Smooth muscle cell of the pulmonary artery (primary cell): ENCODE measurements at places on chromosomes 5 and 9. TPM values are rescaled to one million over a fixed set of nuclear protein-coding genes. Genes with fewer than 3 reads are reported as not detected.

The GABRA1 gene
- 0.17 TPM in 1 of 2 replicates, not detected in the other for total RNA-seq

The CATSPER3 gene
- total RNA-seq = 0.10 and 0.13 TPM in 2 replicates

The SCGB3A2 gene
- total RNA-seq = not detected in 2 replicates

The SPDL1 gene
- total RNA-seq = 11.6 and 17.9 TPM in 2 replicates

The TRIM7 gene
- 1.2 and 3.2 TPM in 2 replicates for total RNA-seq

The EIF4EBP3 gene
- total RNA-seq = 1.4 and 2.6 TPM in 2 replicates

The SOWAHA gene
- under 0.01 TPM in 1 of 2 replicates, not detected in the other for total RNA-seq

The BARHL1 gene
- not detected in 2 replicates for total RNA-seq

The IL5 gene
- not detected in 2 replicates for total RNA-seq

The AMBP gene
- not detected in 2 replicates for total RNA-seq

The UAP1L1 gene
- 20.3 and 38.3 TPM in 2 replicates for total RNA-seq

The CYLC2 gene
- not detected in 2 replicates for total RNA-seq

The STKLD1 gene
- total RNA-seq = 0.20 and 0.33 TPM in 2 replicates

The C5orf58 gene
- not detected in 2 replicates for total RNA-seq

The PROB1 gene
- total RNA-seq = 1.3 and 1.7 TPM in 2 replicates

The SH3PXD2B gene
- total RNA-seq = 27.9 and 31.4 TPM in 2 replicates

The PCDHB2 gene
- total RNA-seq = 3.6 and 4.4 TPM in 2 replicates

The SPRY4 gene
- total RNA-seq = 13.2 and 14.6 TPM in 2 replicates

The TXNDC8 gene
- not detected in 2 replicates for total RNA-seq

The WNT8A gene
- not detected in 2 replicates for total RNA-seq

The TCF7 gene
- 0.40 and 0.98 TPM in 2 replicates for total RNA-seq

The NUTM2G gene
- not detected in 2 replicates for total RNA-seq

The NR2F1 gene
- total RNA-seq = 9.1 and 10.2 TPM in 2 replicates

The TOR4A gene
- 19.7 and 47.4 TPM in 2 replicates for total RNA-seq

The CDKN2B-AS1 gene
- 1.3 and 1.8 TPM in 2 replicates for total RNA-seq

The SLC4A9 gene
- total RNA-seq = 0.07 TPM in 1 of 2 replicates, not detected in the other

The IFNB1 gene
- total RNA-seq = not detected in 2 replicates

The DMRTA1 gene
- 0.13 and 0.66 TPM in 2 replicates for total RNA-seq

The FAM13B gene
- 15.2 and 18.5 TPM in 2 replicates for total RNA-seq

The ZNF883 gene
- 3.2 and 3.3 TPM in 2 replicates for total RNA-seq

The SPINK6 gene
- not detected in 2 replicates for total RNA-seq

The ZBTB26 gene
- total RNA-seq = 5.1 and 6.2 TPM in 2 replicates

The SAPCD2 gene
- 2.7 and 3.7 TPM in 2 replicates for total RNA-seq

The SAXO1 gene
- total RNA-seq = under 0.01 TPM in 1 of 2 replicates, not detected in the other

The PBX3 gene
- 19.7 and 34.5 TPM in 2 replicates for total RNA-seq

The CAMK4 gene
- total RNA-seq = 1.5 and 1.8 TPM in 2 replicates

The CDC14B gene
- total RNA-seq = 16.9 and 19.8 TPM in 2 replicates

The PLAC8L1 gene
- total RNA-seq = 0.20 and 0.52 TPM in 2 replicates

The BNIP1 gene
- 10.0 and 12.5 TPM in 2 replicates for total RNA-seq

The FOXD4L5 gene
- total RNA-seq = 0.03 and 0.07 TPM in 2 replicates

The SPAG8 gene
- total RNA-seq = 0.91 and 1.3 TPM in 2 replicates

The HAPLN1 gene
- 31.9 and 144 TPM in 2 replicates for total RNA-seq
